Activated CD8-positive, alpha-beta T cell treated with anti-CD3 and anti-CD28 coated beads, Interleukin-2, amount 10 ng/mL, durations not matched to agents 7 days and 5 days (primary cell): ENCODE measurements at places on chromosomes 3 and 15. TPM values are rescaled to one million over a fixed set of nuclear protein-coding genes. Genes with fewer than 3 reads are reported as not detected.

DNA sequence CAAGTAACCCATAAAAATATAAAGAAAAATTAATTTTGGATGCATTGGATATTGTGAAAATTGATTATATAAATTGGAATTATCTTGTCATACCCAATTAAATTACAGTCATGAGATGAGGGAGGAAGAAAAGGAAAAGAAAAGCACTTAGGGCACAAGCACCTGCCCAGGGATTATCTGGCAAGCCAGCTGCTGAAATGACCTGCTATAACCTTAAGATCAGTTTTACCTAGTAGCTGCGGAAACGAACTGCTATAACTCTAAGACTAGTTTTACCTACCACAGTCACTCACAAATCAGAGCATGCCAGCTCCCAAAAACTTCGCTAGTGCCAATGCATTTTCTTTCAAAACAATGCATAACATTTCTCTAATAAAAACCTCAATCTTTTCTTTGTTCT lies 26.2 kb downstream of the LRRFIP2 start:
- no peak for DNase-seq

DNA sequence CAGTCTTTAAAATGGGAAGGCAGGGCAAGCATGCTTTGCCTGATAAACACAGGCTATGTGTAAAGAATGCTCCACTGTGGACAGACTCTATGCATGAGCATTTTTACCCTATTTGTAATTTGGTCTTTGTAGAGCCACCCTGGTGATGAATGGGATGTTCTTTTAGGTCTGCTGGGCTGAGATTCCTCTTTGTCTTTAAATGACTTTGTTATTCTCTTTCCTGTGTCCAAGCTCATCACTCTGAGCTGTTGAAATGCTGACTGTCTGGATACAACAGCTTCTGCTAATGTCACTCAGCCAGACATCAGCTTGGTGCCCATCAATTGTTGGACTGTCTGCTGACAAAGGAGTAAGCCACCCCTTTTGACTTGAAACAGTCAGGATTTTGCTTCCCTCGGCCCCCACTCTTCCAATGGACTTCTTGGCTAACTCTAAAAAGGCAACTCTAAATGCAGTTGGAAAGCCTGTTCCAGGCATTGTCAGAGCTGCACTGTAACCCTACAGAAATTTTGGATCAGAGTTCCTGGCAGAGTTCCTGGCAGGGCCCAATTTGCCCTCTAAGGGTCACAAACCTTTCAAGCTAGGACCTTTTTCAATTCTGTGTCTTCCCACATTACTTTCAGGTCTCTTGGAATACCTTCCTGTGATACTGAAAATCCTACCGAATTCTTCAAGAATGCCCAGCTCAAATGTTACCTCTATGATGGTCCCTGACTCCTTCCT lies 40.5 kb upstream of the EIF1B start:
- no peak for DNase-seq

DNA sequence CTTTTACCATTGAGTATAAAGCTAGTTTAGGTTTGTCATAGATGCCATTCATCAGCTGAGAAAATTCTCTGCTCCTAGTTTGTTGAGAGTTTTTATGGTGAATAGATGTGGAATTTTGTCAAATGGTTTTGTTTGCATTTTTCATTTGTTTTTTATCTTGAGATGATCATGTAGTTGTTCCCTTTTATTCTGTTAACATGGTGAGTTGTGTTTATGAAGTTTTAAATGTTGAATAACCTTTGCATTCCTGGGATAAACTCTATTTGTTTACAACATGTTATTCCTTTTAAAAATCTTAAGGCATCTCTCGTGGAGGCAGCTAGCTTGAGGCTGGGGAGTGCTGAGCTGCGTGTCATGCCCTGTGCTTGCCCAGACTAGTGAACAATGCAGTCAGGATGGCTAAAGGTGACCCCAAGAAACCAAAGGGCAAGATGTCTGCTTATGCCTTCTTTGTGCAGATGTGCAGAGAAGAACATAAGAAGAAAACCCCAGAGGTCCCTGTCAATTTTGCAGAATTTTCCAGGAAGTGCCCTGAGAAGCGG lies 48.5 kb downstream of the ANAPC13 start:
- no peak for DNase-seq

Gene PLA2G4F
- total RNA-seq: not detected

Gene REC114
- total RNA-seq: not detected

Gene CCR4
- 2.9 TPM for total RNA-seq

GRCh38 chr15:69863446-69863845 lies 234.3 kb downstream of the TLE3 start:
- DNase-seq: no peak

DNA sequence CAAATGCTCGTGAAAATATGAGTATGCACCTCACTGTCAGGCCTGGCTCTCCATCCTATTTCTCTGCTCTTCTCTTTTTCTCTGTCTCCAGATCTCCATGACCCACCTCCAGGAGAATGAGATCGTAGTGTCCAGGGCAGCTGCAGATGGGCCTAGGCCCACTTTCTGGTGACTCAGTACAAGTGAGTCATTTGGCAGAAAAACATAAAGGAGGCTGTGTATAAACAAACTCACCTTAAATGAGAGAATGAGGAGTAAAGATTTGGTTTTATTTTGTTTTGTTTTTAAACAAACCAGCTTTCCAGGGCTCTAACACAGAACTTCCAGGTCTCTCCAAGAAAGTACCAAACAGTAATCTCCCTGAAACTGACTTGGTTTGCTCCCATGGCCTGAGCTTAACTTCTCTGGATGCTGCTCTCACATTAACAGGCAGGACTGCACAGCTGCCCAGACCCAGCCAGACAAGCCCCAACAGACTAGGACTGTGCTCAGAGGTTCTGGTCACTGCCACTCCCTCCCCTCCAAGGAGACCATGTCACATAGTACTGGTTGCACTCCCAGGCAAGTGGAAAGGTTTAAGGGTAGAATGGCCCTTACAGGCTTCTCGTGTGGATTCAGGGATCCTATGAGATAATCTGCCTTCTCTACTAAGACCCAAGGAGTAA lies 1.5 kb upstream of the HEG1 start:
- DNase-seq: no peak

- DNase-seq: no peak
These were observed 67.3 kb downstream of the VGLL4 start for GRCh38 chr3:11576453-11576852.

DNA sequence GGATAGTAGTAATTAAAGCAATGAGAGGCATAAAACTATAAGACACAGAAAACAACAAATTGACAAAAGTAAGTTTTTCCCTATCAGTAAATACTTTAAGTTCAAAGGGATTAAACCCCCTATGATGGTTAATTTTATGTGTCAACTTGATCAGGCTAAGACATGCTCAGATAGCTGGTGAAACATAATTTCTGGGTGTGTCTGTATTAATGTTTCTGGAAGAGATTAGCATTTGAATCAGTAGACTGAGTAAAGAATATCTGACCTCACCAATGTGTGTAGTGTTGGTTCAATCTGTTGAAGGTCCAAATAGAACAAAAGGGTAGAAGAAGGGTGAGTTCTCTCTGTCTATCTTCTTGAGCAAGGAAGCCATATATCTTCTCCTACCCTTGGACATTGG lies 283.3 kb upstream of the GRM7 start:
- DNase-seq: no peak

DNA sequence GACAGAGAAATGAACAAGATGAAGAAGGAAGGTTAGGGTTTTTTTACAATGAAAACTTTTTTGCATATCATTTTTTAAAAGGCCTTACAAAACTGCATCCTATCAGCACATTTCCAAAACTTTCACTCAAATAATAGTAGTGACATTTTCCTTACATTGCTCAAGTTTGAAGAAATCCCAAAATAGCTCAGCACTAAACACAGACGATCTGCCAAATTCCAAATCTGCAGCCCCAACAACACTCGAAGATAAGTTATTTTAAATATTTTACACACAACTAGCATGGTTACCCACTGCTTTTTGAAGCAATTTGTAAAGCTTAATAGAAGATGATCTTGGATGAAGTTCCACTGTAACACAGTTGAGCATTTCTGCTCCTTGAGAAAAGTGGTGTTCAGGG lies 535.6 kb upstream of the ALCAM start:
- no peak for DNase-seq

Gene KLHL40
- not detected for total RNA-seq

Gene THSD4
- not detected for total RNA-seq

Gene SCG3
- total RNA-seq: not detected

Gene CLDN11
- not detected for total RNA-seq

DNA sequence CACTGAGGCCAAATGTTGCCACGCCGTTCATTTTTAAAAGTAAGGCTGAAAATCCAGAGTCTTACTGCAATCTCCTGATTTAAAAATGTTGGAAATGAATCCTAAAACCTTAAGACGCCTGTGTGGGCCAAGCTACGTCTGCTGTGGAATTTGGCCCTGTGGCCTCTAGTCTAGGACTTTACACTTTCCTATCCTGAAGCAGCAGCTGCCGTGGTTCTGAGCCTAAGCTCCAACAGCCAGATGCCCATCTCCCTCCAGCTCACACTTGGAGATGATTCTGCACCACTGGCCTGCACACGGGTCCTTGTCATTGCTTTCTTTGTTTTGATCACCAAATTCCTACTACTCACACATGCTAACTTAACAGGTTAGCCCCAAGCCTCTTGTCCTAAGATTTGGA lies 286.4 kb upstream of the LYSMD4 start:
- DNase-seq: no peak

Gene LIPC
- total RNA-seq: 4.1 TPM

GRCh38 chr15:99100245-99101173 lies 4.4 kb upstream of the SYNM start:
- DNase-seq: peak; percentile 69

- no peak for DNase-seq
These were observed 188.7 kb upstream of the FEZF2 start for GRCh38 chr3:62562017-62562416.

DNA sequence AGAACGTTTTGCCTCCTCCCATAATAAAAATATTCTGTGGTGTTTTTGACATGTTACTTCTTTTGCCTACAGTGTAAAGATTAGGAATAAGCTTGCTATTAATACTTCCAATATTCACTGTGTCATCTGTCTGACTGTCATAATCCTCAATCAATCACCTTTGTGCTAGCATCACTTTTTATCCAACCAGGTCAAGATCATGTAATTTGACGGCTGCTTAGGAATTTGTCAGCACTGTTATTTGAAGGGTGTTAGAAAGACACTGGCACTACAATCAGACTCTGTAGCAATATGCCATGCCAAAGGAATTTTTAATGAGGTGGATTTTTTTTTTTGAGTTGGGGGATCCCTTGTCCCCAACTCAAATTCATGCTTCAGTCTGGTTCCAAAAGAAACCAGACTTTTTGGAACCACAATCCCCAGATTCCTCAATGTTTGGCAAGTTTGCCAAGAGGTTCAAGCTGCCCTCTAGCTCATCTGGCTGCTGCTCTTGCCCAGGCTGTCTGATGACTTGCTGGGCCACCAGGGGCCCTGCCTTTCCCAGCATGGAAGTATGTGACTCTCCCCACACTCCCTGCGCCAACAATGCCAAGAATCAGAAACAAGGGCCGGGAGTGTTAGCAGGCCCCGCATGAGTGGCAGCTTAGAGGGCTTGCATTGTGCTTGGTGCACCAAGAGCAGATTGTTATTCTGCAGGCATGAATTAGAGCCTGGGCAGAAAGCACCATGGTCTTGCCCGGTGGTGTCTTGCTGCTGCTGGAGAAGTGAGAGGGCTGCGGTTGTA lies 58.6 kb upstream of the TSC22D2 start:
- no peak for DNase-seq

GRCh38 chr3:3560591-3561311 lies 238.5 kb upstream of the LRRN1 start:
- DNase-seq: no peak

Gene HHATL
- not detected for total RNA-seq

Gene GOLGA6D
- total RNA-seq: not detected

Gene RETNLB
- total RNA-seq: not detected

Gene DIS3L
- total RNA-seq: 24.3 TPM

- no peak for DNase-seq
These were observed 68.0 kb downstream of the CHL1 start for GRCh38 chr3:264394-265156.

DNA sequence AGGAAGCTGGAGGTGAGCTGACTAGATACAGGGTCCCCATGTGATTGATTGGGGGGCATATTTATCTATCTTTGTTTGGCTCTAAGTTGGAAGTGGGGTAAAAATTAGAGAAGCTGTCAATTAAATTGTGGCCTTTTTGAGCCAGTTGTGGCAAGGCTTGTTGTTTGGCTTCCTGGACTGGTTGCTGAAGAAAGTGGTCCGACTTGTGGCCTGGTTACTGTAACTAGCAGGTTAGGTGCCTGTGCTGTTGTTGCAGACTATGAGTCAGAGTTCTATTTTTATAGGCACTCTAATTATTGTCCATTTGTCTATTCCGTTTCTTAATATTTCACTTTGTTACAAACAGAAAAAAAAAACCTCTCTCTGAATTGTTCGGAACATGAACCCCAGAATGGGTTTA lies 129.1 kb upstream of the CNTN6 start:
- DNase-seq: no peak

DNA sequence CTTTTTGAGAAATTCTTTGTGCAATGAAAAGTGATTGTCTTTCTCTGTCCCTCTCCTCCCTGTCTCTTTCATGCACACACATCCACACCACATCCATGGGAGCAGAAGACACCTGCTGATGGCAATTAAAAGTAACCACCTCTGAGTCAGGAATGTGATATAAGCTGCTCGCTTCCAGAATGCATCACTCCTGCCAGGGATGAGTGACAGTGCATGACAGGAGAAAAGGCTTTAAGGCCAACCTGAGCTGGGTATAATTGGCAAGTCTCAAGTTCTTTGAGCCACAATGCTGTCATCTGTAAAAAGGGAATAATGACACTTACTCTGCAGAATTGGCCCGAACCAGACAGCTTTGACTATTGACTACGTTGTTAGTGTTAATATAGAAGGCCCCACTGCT lies 59.6 kb downstream of the UBP1 start:
- DNase-seq: no peak

GRCh38 chr3:156038869-156039268 lies 81.5 kb upstream of the KCNAB1 start:
- no peak for DNase-seq

GRCh38 chr15:33955945-33956344 lies 12.4 kb upstream of the CHRM5 start:
- DNase-seq: no peak

GRCh38 chr15:67080118-67080899 lies 14.9 kb downstream of the SMAD3 start:
- DNase-seq: no peak

GRCh38 chr3:55243678-55244077 lies 243.4 kb downstream of the WNT5A start:
- DNase-seq: no peak

GRCh38 chr3:144770915-144771351 lies 799.3 kb downstream of the DIPK2A start:
- DNase-seq: no peak

- no peak for DNase-seq
These were observed 421.3 kb downstream of the PYDC2 start for GRCh38 chr3:191882289-191882688.

DNA sequence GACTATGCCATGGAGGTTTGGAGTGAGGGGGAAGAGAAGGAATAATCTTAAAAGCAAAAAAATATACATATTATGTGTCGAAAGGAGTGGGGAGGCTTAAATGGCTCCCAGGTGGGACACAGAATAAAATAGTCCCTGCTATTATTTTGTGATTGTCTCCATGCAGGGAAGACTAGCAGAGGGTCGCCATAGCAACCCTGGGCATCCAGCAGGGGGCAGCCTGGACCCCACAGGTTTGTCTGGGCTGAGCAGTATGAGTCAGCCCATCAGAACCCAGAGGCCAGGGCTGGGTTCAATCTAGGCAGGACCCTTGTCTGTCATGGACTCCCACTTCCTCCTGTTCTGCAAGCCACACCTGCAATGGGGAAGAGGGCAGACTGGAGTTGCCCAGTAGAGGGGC lies 17.6 kb upstream of the LINGO1 start:
- DNase-seq: peak; percentile 25
